ENCODE measurements at places on chromosomes 3 and 15. TPM values are rescaled to one million over a fixed set of nuclear protein-coding genes. Genes with fewer than 3 reads are reported as not detected.

GRCh38 chr3:82055792-82056191 lies 294.3 kb upstream of the GBE1 start:
- no peak for DNase-seq

DNA sequence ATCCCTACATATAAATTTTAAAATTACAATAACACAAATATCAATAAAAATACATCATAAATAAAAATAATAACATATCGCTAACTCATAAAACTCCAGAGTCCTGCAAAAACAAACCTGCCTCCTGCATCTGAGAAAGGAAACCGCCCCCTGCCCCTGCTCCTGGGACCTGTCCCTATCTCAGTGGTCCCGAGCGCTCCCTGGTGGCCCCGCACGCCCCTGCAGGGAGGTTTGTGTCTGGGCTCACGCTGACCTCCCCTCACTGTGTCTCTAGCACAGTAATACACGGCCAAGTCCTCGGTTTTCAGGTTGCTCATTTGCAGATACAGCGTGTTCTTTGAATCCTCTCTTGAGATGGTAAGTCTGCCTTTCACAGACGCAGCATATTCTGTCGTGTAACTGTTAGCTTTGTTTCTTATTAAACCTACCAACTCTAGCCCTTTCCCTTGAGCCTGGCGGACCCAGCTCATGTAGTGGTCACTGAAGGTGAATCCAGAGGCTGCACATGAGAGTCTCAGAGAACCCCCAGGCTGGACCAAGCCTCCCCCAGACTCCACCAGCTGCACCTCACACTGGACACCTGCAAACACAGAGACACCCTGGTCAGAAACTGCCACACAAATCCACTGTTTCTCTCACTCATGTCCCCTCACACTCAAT lies 554.1 kb downstream of the GOLGA6L6 start:
- no peak for DNase-seq

- no peak for DNase-seq
These were observed 117.5 kb upstream of the NR2F2 start for GRCh38 chr15:96213045-96213444.

- DNase-seq: no peak
These were observed 349 bp downstream of the PPIB start for GRCh38 chr15:64162478-64162868.

Gene ABCC5
- total RNA-seq: 61.7 TPM

Gene SMCO1
- total RNA-seq: 17.1 TPM

GRCh38 chr3:16148783-16149182 lies 25.7 kb upstream of the GALNT15 start:
- DNase-seq: peak; percentile 83

DNA sequence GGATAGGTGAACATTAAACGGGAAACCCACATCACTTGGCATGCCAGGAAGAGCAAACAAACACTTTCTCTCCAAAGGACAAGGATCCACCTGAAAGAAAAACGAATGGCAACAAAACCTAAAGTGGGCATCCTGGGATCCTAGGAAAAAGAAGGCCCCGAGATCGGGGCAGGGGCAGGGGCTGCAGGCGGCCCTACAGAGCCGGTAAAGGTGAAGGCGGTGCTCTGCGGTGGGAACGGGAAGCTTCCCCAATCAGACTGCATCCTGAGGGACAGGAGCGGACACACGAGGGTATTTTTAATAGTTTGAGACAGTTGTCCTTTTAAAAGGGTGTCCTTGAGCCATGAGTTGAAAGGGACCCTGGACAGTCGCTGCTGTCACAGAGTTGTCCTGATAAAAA lies 24.9 kb upstream of the GABRA5 start:
- no peak for DNase-seq

All from heart left ventricle (tissue), 16 donors.